Pons (tissue), 1 donor: ENCODE measurements at places on chromosomes 3 and 15.

DNA sequence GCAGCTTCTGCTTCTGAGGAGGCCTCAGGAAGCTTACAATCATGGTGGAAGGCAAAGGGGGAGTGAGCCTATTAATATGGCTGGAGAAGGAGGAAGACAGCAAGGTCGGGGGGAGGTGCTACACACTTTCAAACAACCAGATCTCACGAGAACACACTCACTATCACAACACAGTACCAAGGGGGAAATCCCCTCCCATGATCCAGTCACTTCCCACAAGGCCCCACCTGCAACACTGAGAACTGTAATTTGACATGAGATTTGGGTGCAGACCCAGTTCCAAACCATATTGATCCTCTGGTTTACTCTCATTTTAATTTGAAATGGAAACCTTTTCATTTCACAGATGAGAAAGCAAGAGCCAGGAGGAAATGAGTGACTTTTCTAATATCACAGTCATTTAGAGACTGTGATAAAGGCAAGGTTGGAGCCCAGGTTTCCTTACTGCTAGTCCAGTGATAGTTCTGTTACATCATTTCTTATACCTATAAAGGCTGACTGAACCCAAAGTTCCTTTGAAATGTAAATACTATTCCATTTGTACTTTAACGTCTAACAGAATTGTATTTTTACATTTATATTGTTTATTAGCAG is 105.8 kb upstream of the GAP43 start:
- DNase-seq: no peak

DNA sequence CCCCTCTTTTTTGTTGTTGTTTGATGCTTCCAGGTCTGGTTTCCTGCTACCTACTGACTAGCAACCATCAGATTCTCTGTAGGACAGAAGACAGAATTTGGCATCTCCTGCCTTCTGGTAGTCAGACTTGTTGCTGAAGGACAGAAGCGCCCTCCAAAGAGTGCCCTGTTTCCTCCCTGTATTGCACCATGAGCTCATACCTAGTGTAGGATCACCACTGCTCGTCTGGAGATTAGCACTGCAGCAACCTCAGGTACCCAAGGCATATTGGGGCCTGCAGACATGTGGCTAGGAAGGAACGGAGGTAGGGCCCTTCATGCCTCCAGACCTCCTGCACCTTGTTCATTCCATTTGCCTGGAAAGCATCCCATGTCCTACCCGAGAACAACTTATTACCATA is 78.1 kb downstream of the NPTN start:
- no peak for DNase-seq

GRCh38 chr3:50124800-50125178 is 30.3 kb upstream of the SEMA3F start:
- no peak for DNase-seq

DNA sequence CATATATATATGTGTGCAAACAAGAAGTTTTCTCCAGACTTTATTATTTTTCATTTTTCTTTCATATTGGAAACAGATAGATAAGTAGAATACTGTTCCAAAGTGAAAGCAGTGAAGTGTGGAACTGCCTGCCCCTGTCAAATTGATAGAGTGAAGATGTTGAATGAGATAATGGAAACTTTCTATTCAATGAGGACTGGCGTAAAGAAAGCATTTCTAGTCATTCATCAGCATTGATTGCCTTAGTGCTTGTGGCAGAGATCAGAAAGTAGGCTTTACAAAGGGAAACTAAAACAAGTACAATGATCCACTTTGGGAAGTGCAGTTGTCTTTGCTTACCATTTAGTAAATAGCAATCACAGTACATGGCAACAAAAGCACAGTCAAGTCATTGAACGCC is 300.0 kb downstream of the CADM2 start:
- DNase-seq: peak; percentile 46

DNA sequence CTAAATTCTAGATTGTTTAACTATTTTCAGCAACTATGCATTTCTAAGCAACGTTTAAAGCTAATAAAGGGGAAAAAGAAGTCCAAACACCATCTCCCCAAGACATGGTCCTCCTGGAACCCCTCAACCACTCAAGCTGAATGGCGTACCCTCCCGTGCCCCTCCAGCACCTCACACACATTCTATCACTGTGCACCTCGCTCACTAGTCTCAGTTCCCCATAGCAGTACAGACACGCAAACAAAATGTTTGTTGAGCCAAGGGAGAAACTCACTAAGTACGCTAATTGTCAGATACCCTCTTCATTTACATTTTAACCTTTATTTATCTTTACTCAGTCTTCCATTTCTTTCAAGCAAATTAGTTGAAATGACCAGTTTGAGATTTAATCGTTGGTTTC is 48.8 kb downstream of the ACAP2 start:
- DNase-seq: no peak

DNA sequence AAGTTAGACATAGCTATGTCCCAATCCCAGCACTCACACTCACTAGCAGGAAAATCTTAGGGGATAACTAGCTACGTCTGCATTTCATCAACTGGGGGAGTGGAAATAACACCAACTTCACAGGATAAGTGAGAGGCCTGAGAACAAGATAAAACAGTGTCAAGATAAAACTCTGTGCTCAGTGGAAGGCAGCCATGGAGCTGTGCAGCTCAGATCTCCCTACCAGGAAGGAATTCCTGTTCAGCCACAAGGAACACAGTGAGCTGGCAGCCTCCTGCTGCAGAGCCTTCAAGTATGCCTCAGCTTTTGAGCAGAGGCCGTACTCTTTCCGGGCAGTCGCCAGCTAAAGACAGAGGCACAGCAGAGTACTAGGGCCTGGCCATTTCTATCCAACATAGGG is 115.8 kb upstream of the TOPAZ1 start:
- DNase-seq: no peak

GRCh38 chr15:42070976-42071350 is 23.4 kb downstream of the PLA2G4D start:
- no peak for DNase-seq

GRCh38 chr3:140265302-140265701 is 330.3 kb downstream of the CLSTN2 start:
- DNase-seq: no peak

DNA sequence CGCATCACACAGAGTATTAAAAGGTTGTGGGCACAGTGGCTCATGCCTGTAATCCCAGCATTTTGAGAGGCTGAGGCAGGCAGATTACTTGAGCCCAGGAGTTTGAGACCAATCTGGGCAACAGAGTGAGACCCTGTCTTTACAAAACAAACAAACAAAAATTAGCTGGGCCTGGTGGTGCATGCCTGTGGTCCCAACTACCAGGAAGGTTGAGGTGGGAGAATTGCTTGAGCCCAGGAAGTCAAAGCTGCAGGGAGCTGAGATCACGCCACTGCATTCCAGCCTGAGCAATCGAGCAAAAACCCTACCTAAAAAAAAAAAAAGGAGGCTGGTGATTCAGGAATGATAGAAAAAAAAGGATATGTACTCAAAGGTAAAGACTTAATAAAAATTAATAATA is 28.2 kb upstream of the ST6GAL1 start:
- no peak for DNase-seq

- DNase-seq: no peak
These were observed 118.2 kb downstream of the ADAM10 start for GRCh38 chr15:58631319-58631718.

GRCh38 chr3:178002113-178002512 is 534.1 kb upstream of the KCNMB2 start:
- no peak for DNase-seq

- no peak for DNase-seq
These were observed 296.6 kb downstream of the PLOD2 start for GRCh38 chr3:145864336-145864735.

DNA sequence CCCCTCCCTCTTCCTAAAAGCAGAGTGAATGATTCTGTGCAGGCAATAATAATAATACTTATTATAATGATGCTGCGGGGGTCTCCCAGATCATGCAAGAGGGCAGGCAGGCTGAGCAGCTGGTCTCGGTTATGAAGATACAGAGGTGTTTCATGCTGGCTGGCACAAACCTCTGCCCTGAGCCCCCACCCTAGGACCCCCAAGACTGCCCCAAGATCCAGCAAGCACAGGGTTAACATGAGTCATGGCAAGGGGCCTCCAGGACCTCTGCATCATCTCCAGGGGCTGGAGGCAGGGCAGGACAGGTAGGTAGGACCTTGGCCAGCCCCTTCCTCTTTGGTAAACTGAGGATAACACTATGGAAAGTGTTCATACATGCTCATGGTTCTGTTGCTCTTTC is 2.7 kb downstream of the MGLL start:
- DNase-seq: no peak

DNA sequence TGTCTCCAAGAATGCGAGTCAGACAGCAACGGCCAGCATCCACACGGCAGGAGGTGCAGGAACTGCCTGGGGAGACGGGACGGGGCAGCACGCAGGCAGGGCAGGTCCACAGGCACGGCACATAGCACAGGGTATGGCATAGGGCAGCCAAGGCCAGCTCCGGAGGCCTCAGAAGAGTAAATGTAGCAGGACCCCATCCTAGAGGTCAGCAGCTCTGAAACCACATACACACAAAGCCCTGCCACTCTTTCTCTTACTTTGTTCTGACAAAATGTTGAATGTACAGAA is 26.9 kb downstream of the ZXDC start:
- DNase-seq: no peak

DNA sequence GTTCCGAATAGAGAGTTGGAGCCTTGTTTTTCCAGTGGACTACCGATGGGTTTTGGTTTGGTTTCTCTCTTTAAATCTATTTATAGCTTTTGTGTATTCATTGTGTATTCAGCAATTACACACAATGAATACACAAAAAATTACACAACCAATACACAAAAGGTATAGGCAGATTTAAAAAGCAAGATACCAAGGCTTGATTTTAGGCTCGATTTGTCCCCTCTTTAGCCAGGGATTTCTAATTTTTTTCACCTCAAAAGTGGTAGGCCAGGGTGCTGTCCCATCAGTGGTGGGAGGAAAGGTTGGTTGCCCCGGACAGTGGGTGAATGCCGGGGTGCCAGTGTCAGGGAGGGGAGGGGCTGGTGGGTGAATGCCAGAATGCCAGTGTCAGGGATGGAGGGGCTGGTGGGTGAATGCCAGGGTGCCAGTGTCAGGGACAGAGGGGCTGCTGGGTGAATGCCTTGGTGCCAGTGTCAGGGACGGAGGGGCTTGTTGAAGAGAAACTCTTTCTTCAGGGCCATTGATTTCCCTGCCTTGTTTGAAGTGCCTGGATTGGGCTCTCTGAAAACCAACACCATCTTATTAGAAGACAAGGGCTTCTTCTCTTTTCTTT is 186.2 kb downstream of the GOLGA6L6 start:
- no peak for DNase-seq

DNA sequence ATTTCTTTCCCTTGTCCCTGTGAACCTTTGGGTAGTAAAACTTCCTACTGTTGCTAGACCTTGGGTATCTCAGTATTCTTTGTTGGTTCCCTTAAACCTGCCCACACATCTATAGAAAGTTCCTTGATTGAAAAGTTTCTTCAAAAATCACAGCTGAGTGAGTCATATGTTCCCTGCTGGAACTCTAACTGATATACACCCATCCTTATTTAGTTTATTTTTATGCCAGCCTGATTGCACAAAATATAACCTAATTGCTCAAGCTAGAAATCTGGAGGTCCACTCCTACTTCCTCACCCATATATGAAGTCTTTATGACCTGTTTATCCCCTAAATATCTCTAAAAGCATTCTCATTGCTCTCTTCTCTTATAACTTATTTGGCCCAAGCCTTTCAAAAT is 13.7 kb upstream of the GJD2 start:
- no peak for DNase-seq

- DNase-seq: no peak
These were observed 48.4 kb upstream of the LIMD1 start for GRCh38 chr3:45546126-45546620.

GRCh38 chr3:167754049-167754448 is 18.5 kb downstream of the SERPINI1 start:
- no peak for DNase-seq

DNA sequence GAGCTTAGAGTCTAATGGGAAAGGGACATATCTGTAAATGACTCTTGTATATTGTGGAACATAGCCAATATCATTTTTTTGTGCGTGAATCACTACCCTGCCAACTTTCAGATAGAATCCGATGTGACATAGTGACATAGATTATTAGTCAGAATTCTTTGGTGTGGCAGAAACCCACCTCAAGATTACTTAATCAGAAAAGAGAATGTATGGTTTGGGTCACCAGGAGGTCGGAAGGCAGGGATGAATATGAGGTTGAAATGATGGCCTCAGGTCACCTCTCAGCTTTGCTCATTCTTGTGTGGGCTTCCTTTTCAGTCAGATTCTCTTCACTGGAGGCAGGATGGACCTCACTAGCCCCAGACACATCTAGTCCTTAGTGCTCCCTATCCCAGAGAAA is 41.4 kb downstream of the SNAPC5 start:
- DNase-seq: no peak
